ENCODE measurements at places on chromosomes 1 and 21.

DNA sequence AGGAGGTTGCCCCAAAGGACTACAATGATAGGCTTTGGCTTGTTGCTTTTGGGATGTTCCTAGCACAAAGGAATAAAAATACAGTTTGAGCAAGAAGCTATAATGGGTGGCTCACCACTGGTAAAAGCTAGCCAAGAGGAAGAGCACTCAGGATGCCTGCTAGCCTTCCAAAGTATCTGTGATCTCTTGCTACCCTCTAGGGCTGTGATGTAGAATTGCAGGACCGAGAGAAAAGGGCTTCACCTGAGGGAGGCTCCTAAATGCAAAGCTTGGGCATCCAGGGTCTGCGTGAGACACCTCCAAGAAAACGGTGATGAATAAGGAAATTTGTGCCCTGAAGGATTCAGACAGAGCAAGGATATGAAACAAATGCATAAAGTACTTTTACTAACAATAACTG, 17.7 kb downstream of the IVL start:
- no peak for DNase-seq

GRCh38 chr1:34904236-34905097, 25.0 kb downstream of the DLGAP3 start:
- DNase-seq, result no peak

GRCh38 chr1:183470147-183470960, 1.9 kb upstream of the SMG7 start:
- DNase-seq, result peak; percentile 89

GRCh38 chr1:227437495-227438008, 119.3 kb upstream of the CDC42BPA start:
- DNase-seq, result no peak

- no peak for DNase-seq
These were observed 95.7 kb upstream of the CD53 start for GRCh38 chr1:110777228-110777627.

DNA sequence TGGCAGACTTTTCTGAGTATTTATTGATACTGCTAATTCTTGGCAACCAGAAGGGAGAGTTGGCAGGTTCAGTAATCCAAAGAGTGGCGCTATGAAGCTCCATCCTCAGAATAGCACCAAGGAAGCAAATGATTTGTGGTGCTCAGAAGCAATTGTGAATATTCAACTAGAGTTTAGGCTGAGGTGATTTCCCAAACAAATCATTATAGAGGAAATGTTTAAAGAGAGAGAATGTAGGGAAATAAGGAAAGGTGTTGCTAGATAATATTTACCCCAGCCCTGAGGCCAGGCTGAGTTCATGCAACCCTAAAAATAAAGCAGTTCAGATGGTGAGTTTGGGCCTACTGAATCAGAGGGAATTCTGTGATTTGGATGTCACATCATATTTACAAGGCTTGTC, 363.4 kb upstream of the PLXNA2 start:
- no peak for DNase-seq

DNA sequence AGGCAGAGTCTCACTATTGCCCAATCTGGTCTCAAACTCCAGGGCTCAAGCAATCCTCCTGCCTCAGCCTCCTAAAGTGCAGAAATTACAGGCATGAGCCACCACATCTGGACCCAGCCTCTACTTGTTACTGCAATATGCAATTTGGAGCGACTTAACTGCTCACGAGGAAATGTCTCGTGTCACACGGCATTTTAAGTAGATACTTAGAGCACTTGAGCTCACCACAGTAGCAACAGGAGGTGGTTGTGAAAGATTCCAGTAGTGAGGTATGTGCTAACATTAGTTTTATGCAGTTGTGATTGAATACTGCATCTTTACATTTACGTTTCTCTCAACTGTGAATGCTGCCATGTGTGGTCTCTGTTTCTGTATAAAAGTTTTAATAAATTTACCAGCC, 5.8 kb upstream of the NDUFV3 start:
- peak; percentile 1 for DNase-seq

DNA sequence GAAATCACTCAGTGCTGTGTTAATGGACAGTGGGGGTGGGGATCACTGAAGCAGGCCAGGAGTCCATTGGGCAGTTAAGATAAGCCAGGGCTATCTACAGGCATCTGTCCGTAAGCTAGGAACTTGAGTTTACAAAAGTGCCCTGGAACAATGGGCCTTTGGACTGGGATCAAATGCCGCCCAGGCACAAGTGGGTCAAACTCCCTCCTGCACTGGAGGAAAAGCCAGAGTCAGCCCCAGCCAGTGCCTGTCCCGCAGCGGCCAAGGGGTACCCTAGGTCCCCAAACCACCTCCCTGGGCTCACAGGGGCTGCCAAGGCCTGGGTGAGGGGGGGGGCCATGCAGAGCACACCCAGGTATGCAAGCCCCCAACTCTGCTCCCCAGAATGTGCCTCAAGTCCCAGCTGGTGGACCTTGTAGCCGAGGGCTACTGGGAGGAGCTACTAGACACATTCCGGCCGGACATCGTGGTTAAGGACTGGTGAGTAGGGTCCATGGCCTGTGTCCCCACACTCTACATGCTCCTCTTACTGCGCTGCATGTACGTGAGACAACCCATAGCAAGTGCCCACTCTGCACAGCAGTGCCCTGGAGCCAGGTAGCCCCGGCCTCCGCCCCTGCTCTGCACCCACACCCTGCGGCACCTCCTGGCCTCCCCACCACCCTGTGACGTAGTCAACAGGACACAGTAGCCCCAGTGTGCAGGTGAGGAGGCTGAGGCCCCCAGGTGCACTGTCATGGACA, 7.7 kb downstream of the FBXO6 start:
- no peak for DNase-seq

GRCh38 chr1:99806882-99807281, 40.4 kb upstream of the FRRS1 start:
- no peak for DNase-seq

- no peak for DNase-seq
These were observed 35.7 kb downstream of the TTC39A start for GRCh38 chr1:51294566-51295184.

DNA sequence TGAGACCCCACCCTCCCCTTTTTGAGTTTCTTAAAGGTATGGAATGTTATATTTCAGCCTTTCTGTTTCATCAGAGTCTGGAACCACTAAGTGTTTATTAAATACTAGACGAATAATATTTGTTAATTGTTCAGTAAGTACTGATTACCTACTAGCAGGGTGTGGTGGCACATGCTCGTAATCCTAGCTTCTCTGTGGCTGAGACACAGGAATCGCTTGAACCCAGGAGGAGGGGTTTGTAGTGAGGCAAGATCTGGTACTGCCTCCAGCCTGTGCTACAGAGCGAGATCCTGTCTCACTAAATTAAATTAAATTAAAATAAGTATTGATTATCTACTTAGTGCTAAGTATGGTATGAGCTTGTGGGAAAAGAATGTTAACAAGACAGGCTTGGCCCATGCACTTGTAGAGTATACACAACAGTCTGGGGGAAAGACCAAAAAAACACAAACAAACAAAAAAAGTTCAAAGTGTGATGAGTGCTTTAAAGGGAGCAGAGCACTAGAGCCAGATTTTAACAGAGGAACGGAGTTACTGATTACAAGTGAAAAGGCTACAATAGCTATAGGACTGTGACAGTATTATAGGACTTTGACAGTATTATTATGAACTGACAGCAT, 2.4 kb downstream of the CEPT1 start:
- no peak for DNase-seq

- DNase-seq, result peak; percentile 63
These were observed 34.9 kb downstream of the SSBP3 start for GRCh38 chr1:54371038-54371941.

DNA sequence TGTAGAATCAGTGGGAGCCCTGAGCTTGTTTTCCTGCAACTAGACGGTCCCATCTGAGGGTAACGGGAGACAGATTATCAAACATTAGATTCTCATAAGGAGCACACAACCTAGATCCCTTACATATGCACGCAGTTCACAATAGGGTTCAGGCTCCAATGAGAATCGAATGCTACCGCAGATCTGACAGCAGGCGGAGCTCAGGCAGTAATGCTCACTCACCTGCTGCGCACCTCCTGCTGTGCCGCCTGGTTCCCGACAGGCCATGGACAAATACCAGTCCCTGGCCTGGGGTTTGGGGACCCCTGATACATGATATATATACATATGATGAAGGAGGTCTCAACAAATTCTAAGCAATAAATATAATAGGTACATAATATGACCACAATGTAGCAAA, 19.7 kb upstream of the SMIM12 start:
- no peak for DNase-seq

GRCh38 chr1:236657398-236657797, 28.9 kb upstream of the ACTN2 start:
- DNase-seq, result no peak

DNA sequence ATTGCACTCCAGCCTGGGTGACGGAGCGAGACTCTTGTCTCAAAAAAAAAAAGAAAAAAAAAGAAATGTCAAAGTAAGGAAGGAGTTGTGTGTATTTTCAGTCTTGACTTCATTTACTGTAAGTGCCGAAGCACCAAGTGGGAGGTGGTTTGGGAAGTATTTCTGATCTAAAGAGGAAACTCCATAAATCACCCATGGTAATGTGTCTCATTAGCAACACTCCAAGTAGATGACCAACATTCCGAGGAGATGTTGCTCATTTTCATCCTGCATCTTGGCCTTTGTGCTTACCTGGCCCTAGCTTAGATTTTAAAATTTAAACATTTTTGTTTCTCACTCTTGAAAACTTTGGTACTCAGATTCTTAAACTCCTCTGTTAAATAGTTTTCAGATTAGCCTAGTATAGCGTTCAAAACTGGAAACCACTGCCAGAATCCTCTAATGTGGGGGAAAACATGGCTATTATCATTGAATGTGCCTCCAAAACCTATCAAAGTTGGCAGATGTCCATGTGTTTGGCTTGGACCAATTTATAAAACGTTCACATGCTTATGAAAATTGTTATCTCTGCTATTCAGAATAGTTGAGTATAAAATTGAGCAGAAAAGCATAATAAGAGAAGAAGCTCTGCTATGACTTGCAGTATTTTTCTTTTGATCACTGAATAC, 110.4 kb downstream of the NFIA start:
- no peak for DNase-seq

DNA sequence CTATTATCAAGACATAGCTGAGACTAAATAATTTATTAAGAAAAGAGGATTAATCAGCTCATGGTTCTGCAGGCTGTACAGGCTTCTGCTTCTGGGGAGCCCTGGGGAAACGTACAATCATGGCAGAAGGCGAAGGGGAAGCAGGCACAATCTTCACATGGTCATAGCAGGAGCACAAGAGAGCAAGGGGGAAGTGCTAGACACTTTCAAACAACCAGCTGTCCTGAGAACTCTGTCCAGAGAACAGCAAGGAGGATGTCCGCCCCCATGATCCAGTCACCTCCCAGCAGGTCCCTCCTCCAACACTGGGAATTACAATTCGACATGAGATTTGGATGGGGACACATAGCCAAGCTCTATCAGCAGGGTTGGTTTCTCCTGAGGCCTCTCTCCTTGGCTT, 10.3 kb upstream of the SLC45A1 start:
- DNase-seq, result no peak

GRCh38 chr1:99957818-99958217, 12.0 kb upstream of the SLC35A3 start:
- no peak for DNase-seq

DNA sequence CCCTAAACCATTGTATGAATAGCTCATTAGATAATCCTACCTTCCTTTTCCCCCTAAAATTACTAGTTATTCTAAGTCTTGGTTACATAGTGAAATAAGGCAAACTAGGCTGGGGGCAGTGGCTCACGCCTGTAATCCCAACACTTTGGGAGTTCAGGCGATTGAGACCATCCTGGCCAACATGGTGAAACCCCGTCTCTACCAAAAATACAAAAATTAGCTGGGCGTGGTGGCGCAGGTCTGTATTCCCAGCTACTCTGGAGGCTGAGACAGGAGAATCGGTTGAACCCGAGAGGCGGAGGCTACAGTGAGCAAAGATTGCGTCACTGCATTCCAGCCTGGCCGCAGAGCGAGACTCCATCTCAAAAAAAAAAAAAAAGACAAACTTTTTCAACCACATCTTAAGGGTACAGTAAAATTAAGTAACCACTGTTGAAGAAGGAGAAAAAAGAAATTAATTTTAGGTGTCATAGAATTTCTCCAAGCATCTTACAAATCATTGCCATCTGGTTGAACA, 108.5 kb downstream of the DENND1B start:
- no peak for DNase-seq

DNA sequence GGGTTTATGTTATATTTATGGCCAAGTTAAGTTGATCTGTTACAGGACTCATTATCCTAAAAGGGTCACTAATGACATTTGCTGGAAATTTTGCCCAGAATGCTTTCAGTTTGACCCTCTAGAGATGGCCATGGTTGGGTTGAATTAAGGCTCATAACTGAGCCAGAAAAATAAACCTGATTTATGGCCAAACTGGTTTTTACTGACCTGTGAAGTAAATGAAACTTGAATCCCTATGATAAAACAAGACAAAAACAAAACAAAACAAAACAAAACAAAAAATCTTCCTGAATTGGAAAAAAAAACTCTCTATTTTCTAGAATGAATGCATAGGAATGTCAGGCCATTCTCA, 72.5 kb upstream of the CLDN14 start:
- no peak for DNase-seq

GRCh38 chr1:31748365-31748764, 15.8 kb downstream of the ADGRB2 start:
- no peak for DNase-seq

DNA sequence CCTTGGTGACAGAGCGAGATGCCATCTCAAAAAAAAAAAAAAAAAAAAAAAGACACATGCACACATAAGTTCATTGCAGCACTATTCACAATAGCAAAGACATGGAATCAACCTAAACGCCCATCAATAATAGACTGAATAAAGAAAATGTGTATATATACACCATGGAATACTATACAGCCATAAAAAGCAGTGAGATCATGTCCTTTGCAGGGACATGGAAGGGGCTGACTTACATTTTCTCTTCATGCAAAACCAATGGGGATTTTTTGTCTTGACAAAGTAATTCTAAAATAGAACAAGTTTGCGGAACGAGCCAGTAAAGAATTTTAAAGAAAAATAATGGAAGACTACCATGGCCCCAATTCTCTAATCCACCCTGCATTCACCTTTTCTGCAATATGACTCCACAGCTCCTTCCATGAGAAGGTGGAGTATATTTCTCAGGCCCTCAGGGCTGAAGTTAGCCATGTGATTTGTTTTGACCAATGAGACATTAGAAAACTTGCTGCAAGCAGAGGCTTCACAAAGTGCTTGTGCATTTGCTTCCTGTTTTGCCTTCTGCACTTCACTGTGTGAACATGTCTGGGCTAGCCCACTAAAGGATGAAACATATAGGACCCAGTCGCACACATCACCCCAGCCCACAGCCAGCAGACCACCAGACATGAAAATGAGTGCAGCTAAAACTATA, 78.8 kb upstream of the NR5A2 start:
- no peak for DNase-seq

- DNase-seq, result no peak
These were observed 30.8 kb upstream of the TMEM125 start for GRCh38 chr1:43238991-43239469.
